Esophagus muscularis mucosa (tissue), 4 donors: ENCODE measurements at places on chromosomes 5 and 9.

- no peak for DNase-seq
Measured at GRCh38 chr5:149617760-149618306, 36.5 kb downstream of the ARHGEF37 start.

GRCh38 chr9:131611586-131612315 lies 66.4 kb downstream of the PRRT1B start:
- DNase-seq: no peak

GRCh38 chr5:80622756-80623155 lies 31.7 kb upstream of the MSH3 start:
- no peak for DNase-seq

- DNase-seq: no peak
Measured at GRCh38 chr5:16005225-16005624, 174.4 kb downstream of the MARCHF11 start.

GRCh38 chr5:170034231-170034630 lies 53.9 kb upstream of the INSYN2B start:
- DNase-seq: no peak

- DNase-seq: no peak
Measured at GRCh38 chr5:116063950-116064349, 20.9 kb upstream of the COMMD10 start.
